Endothelial cell of coronary artery (primary cell): ENCODE measurements at places on chromosomes 7 and 10. TPM values are rescaled to one million over a fixed set of nuclear protein-coding genes. Genes with fewer than 3 reads are reported as not detected.

CYP26C1 gene
- total RNA-seq, result 0.47 and 0.63 TPM in 2 replicates

FRAT1 gene
- total RNA-seq, result 2.3 and 2.6 TPM in 2 replicates

CYP3A4 gene
- total RNA-seq, result not detected in 2 replicates

FAM180A gene
- 0.66 TPM in 1 of 2 replicates, not detected in the other for total RNA-seq

MSMB gene
- 0.27 TPM in 1 of 2 replicates, not detected in the other for total RNA-seq

VSTM4 gene
- 0.09 and 0.27 TPM in 2 replicates for total RNA-seq

RARRES2 gene
- total RNA-seq, result 0.09 TPM in 1 of 2 replicates, not detected in the other

ASAH2B gene
- 1.4 and 1.6 TPM in 2 replicates for total RNA-seq

STEAP2 gene
- 0.81 and 1.2 TPM in 2 replicates for total RNA-seq

HTR7 gene
- total RNA-seq, result 0.27 and 0.47 TPM in 2 replicates

RBP4 gene
- total RNA-seq, result not detected in 2 replicates

LRIT1 gene
- total RNA-seq, result not detected in 2 replicates

HOXA7 gene
- 0.45 and 1.0 TPM in 2 replicates for total RNA-seq

PNLIPRP3 gene
- not detected in 2 replicates for total RNA-seq

SYT15B gene
- 1.0 TPM in 1 of 2 replicates, not detected in the other for total RNA-seq

CCL24 gene
- total RNA-seq, result 0.28 TPM in 1 of 2 replicates, not detected in the other

ATRNL1 gene
- 0.09 and 0.47 TPM in 2 replicates for total RNA-seq

AZGP1 gene
- total RNA-seq, result not detected in 2 replicates

MET gene
- 61.1 and 63.3 TPM in 2 replicates for total RNA-seq

CPVL gene
- not detected in 2 replicates for total RNA-seq

MYL10 gene
- total RNA-seq, result not detected in 2 replicates

OR9A2 gene
- total RNA-seq, result not detected in 2 replicates

ASB10 gene
- not detected in 2 replicates for total RNA-seq

TNS3 gene
- 17.5 and 26.0 TPM in 2 replicates for total RNA-seq

NPVF gene
- total RNA-seq, result not detected in 2 replicates

GLI3 gene
- total RNA-seq, result 2.5 and 3.5 TPM in 2 replicates

ETV1 gene
- total RNA-seq, result 2.0 and 5.4 TPM in 2 replicates

SLC26A4 gene
- total RNA-seq, result 0.75 and 0.99 TPM in 2 replicates

BICC1 gene
- 0.45 and 8.1 TPM in 2 replicates for total RNA-seq

PRKG1 gene
- 1.9 and 3.9 TPM in 2 replicates for total RNA-seq
